Immature natural killer cell (primary cell): ENCODE measurements at places on chromosomes 1 and 21. TPM values are rescaled to one million over a fixed set of nuclear protein-coding genes. Genes with fewer than 3 reads are reported as not detected.

DNA sequence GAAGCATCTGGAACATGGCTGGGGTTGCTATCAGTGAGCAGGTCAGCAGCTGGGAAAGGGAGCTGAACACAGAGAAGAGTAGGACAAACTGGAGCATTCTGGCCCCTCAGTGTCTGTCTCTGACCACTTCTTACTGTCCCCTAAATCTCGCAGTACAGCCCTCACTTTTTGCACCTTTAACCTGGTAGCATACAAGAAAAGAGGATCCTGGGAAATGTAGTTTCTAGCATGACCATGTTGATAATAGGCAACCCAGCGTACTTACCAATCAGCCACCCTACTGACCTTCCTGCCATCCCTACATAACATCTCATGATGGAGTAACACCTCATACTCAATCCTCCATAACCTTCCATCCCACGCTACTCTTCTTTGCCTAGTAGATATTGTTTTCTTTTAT, 99.1 kb upstream of the RAVER2 start:
- no peak for DNase-seq

- peak; percentile 23 for DNase-seq
Observed at GRCh38 chr1:172089768-172090510, 248.6 kb downstream of the DNM3 start.

GRCh38 chr1:41390166-41390565, 28.9 kb downstream of the FOXO6 start:
- no peak for DNase-seq

DNA sequence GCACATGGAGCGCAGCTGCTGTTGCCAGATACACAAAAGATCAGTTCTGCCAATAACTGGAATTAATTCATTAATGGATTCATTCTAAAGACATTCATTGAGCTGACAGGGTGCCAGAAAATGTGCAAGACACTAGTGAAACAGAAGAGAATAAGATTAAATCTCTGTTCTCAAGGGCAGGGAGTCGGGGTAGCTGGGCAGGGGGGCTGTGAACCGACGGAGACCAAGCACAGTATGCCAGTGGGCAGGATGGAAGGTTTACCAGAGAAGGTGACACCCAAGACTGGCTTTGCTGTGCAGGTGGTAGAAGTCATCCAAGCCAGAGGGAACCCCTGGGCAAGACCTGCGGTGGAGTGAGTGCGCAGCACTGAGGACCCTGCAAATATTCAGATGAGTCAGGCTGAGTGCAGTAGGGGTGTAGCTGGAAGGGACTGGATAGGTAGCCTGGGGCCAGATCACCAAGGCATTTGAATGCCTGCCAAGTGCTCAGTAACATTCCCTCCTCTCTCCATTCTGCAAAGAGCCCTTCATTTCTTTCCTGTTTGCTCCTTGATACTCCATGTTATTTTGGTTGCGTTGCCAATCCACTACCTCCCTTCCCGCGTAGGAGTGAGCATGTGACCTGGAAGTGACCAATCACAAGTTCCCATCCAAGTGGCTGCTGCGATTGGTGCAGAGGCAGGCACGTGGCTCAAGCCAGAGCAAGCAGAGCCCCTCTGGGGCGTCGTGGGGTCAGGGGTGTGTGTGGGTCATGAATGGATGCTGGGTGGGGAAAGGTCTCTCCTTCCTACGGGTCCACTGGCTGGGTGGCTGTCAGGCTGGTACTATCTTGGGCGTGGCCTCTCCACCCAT, 413.1 kb downstream of the PTPRU start:
- DNase-seq: no peak

GRCh38 chr1:214452152-214452784, 99.1 kb downstream of the PTPN14 start:
- no peak for DNase-seq

The FBXO2 gene
- polyA plus RNA-seq: 14.4 TPM

The COG2 gene
- 32.8 TPM for polyA plus RNA-seq

The DHRS3 gene
- polyA plus RNA-seq: 116 TPM
